KG1 (cell line): ENCODE measurements at places on chromosomes 2 and 18.

DNA sequence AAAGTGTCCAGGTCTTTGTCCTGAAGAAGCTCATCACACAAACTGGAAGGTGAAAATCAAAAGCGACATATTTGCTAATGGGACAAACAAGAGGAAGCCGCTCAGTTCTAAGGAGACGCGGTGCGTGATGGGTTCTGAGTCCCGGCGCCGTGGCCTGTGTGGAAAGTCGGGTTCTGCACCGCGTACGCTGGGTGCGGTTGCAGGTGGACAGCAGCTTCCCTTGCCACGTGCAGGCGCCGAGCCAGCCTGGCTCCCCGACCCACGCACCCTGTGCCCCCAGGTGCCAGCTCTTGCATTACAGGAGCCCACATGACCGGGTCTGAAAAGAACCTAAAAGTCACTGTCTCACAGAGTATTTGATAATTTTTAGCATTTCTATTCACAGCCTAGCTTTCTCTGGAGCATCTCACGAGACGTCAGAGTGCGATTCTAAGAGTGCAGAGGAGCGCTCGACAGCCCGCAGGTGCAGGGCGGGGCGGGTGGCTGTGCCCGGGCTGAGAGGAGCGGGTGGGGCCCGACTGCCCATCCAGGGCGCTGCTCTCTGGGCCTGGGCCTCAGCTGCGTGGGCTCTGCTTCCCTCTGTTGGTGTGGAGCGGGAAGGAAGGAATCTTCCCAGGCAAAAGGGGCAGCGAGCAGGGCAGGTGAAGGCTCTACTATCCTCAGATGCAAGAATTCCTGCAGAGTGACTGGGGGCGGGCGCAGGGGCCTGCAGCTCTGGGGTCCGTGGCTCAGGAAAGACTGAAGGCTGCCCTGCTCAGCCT lies 39.4 kb downstream of the MYT1L start:
- DNase-seq = no peak

- no peak for DNase-seq
Measured at GRCh38 chr18:49959176-49959575, 145.8 kb upstream of the ACAA2 start.

DNA sequence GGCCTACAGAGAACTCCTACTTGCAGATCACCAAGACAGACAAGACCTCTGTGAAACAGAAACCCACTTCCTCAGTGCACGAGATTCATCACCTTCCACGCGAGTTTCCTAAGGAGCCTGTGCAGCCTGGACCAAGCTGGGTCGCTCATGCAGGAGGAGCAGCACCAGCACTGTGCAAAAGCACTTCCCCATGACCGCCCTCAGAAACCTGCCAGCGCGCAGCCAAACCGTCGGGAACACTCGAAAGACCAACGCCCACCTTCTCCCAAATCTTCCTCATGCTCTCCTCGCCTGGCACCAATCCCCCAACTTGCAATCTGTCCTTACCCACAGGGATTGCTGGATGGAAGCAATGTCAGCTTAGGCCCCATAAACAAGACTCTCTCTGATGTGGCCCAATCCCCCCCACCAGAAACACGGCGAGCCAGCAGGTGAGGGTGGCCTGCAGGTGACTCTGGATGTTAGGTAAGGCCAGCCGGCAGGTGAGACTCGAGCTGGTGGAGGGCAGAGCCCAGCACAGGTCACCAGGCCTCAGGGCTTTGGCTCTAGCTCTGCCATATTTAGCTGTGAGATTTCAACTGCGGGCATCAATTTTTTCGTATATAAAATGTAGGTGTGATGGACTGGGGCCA lies 69.4 kb downstream of the PXDN start:
- no peak for DNase-seq

- no peak for DNase-seq
Measured at GRCh38 chr18:46894124-46894523, 23.2 kb downstream of the PIAS2 start.

GRCh38 chr2:240956935-240957655 lies 41.3 kb upstream of the SNED1 start:
- no peak for DNase-seq

DNA sequence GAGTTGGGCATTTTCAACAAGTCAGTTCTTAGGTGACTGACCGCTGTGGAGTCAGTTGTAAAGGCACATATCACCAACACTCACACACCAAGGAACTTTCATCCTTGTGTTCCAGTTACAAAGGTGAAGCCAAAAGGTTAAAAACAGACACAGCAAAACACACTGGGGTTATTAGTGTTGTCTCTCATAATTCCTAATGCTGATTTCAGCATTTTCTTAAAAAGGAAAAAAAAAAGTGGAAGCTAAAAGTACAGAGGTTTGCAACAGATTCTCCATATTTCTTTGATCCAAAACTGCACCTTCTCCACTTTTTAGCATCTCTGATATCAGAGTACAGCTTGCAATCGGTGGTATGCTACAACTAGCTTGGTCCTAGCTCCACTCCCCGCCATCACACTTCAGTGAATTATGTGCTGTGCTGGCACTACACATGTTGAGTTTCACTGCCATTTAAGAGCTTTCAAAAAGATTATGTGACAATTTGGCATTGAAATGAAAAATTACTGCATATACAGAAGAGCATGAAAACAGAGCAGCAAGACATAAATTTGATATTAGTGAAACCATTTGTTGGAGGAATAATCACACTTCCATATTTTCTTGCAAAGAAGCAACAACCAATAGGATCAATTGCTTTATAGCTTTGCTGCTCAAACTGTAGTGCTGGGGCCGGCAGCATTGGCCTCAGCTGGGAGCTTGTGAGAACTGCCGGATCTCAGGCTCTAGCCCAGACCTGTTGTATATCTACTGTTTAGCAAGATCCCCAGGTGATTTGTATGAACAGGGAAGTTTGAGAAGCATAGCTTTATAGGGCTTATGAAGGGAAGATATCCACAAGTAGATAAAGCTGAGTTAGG lies 62.3 kb upstream of the DAPL1 start:
- DNase-seq = no peak

DNA sequence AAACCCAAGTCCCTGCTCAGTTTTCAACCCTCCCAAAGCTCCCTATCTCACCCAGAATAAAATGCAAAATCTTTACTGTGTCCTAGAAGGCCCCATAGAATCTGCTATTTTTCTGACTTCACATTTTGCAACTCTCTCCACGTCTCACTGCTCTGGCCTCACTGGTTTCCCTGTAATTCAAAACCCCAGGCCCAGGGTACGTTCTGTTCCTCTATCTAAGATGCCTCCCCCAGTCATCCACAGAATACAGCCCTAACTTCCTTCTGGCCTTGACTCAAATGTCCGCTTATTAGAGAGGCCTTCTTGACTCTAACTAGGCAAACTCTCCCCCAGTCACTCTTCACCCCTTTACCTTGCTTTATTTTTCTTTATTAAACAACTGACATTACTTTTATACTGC lies 42.0 kb downstream of the FAM161A start:
- no peak for DNase-seq

DNA sequence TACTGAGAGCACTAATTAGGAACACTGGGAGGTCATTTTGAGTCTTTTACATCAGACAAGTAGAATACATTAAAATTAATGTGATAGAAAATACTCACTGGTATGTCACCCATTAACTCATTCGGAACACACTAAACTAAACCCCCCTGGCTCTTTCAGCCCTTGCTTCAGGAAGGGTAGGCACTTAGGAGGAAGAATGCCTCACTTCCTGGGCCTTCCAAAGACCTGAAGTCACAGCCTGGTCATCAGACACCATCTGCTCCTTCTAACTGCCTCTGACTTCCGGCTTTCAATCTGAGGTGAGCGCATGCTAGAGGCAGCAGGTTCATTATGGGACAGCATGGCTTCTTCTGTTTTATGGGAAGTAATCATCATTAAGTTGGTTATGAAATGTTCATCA lies 451.4 kb downstream of the PID1 start:
- DNase-seq = no peak

DNA sequence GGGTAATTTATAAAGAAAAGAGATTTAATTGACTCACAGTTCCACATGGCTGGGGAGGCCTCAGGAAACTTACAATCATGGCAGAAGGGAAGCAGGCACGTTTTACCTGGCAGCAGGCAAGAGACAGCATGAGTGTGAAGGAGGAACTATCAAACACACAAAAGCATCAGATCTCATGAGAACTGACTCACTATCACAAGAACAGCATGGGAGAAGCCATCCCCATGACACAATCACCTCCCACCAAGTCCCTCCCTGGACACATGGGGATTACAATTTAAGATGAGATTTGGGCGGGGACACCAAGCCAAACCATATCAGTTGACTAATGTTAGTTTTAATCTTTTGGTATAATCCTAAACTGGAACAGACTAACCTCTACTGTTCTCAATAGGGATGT lies 49.1 kb upstream of the CPO start:
- DNase-seq = no peak

DNA sequence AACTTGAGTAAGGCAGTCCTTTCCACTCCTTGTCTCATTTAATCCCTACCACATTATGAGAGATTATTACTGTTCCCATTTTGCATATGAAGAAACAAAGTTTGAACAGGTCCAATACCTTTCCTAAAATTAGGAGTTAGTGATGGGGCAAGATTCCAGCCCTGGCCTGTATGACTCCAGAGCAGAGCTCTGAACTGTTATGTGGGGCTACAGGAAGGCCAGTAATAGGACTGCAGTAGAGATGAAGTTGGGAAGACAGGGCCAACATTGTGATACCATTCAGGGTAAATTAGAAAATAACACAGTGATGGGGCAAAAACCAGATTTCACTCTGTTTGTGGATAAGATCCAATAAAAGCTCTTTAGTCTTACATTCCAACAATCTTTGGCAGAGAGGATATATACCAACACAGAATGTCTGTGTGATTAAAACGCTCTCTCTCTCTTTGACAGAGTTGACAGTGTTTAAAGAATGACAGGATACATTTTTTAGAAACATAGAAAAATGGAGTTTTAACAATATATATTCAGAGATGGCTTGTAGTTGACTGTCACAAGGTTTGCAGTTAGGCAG lies 22.7 kb downstream of the KATNAL2 start:
- DNase-seq = no peak
